ENCODE measurements at places on chromosomes 12 and 14.

DNA sequence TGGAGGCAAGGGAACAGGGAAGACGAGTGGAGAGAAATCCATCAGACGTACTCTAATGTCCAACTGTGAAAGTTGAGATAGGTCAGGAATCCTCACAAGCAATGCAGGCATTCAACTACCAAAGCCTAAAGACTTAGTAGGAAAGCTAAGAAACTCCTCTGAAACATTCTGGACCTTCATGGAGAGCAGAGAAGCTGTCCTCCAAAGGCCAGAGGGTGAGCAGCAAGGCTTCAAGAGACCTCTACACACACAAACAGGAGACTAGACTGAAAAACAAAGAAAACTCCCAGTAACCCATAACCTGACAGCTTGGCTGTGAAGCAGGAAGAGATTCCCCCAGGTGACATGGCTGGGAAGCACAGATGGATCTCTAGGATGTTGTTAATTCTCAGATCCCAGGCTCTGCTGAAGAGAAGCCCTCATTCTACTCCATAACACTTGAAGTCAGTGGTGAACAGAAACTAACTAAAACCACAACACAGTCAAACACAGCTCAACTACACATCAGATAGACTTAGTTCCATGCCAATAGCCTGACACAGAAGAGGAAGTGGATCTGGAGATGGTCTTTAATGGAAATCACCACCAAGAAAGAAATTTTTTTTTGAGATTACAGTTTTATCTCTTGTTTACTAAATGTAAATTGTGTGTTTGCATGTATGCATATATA lies 23.2 kb upstream of the LYZ start:
- no peak for DNase-seq
- no peaks in the 10 kb centered on the region for H3K27me3 ChIP-seq
- H3K27ac ChIP-seq, result no peak overlapping the region

- no peaks in the 10 kb centered on the region for H3K27me3 ChIP-seq
- H3K4me1 ChIP-seq, result no peaks in the 10 kb centered on the region
- peak; percentile 23 for DNase-seq
- no peak overlapping the region for H3K4me3 ChIP-seq
These were observed 28.2 kb downstream of the TTC7B start for GRCh38 chr14:90788031-90788430.

- H3K36me3 ChIP-seq, result no peaks in the 10 kb centered on the region
- no peaks in the 10 kb centered on the region for H3K27me3 ChIP-seq
- no peaks in the 10 kb centered on the region for H3K4me1 ChIP-seq
- no peak overlapping the region for H3K27ac ChIP-seq
- DNase-seq, result no peak
- H3K4me3 ChIP-seq, result no peak overlapping the region
These were observed 48.7 kb downstream of the DLK1 start for GRCh38 chr14:100775351-100775830.

GRCh38 chr12:91902860-91903683 lies 242.6 kb downstream of the BTG1 start:
- no peak for DNase-seq
- no peak overlapping the region for H3K27ac ChIP-seq
- H3K27me3 ChIP-seq, result no peaks in the 10 kb centered on the region

GRCh38 chr12:101982307-101982706 lies 79.5 kb downstream of the WASHC3 start:
- H3K36me3 ChIP-seq, result no peaks in the 10 kb centered on the region
- H3K27me3 ChIP-seq, result no peaks in the 10 kb centered on the region

DNA sequence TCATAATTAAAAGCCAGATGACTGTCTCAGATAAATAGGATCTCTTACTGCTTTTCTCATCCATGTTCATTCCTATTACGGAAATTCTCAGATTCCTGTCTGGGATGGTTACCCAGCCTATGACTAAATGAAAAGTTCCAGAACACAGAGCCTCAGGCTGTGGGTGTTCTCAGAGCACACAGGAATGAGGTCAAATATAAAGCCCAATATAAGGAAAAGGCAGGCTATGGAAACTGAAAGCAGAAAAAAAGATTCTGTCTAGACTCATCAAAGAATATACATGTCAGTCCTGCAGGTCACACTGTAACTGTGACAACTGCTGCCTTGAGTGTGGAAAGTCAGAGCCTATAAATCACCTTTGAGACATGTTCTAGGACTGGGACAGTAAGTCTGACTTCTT lies 64.3 kb downstream of the DCAF5 start:
- DNase-seq, result peak; percentile 47
- no peak overlapping the region for H3K27ac ChIP-seq
- no peaks in the 10 kb centered on the region for H3K4me1 ChIP-seq
- H3K36me3 ChIP-seq, result peaks cover 12% of the 10 kb centered on the region
- no peak overlapping the region for H3K4me3 ChIP-seq

- DNase-seq, result no peak
- no peak overlapping the region for H3K27ac ChIP-seq
- no peaks in the 10 kb centered on the region for H3K27me3 ChIP-seq
- no peaks in the 10 kb centered on the region for H3K4me1 ChIP-seq
- H3K36me3 ChIP-seq, result no peaks in the 10 kb centered on the region
These were observed 128.8 kb downstream of the ADGRD1 start for GRCh38 chr12:131082290-131083194.

GRCh38 chr14:68297876-68298468 lies 478.4 kb downstream of the RAD51B start:
- H3K4me3 ChIP-seq, result no peak overlapping the region
- DNase-seq, result no peak
- no peak overlapping the region for H3K27ac ChIP-seq
- peaks cover 6% of the 10 kb centered on the region for H3K4me1 ChIP-seq
- H3K27me3 ChIP-seq, result no peaks in the 10 kb centered on the region

GRCh38 chr12:66240096-66240820 lies 51.2 kb downstream of the IRAK3 start:
- DNase-seq, result no peak
- H3K4me3 ChIP-seq, result no peak overlapping the region
- no peak overlapping the region for H3K27ac ChIP-seq
- no peaks in the 10 kb centered on the region for H3K36me3 ChIP-seq
- H3K4me1 ChIP-seq, result no peaks in the 10 kb centered on the region

GRCh38 chr12:47828976-47829482 lies 9.3 kb upstream of the HDAC7 start:
- peak overlapping the region; percentile 72 for H3K27ac ChIP-seq
- H3K27me3 ChIP-seq, result no peaks in the 10 kb centered on the region
- H3K4me1 ChIP-seq, result peaks cover 11% of the 10 kb centered on the region
- DNase-seq, result peak; percentile 85
- no peak overlapping the region for H3K4me3 ChIP-seq
- no peaks in the 10 kb centered on the region for H3K36me3 ChIP-seq

DNA sequence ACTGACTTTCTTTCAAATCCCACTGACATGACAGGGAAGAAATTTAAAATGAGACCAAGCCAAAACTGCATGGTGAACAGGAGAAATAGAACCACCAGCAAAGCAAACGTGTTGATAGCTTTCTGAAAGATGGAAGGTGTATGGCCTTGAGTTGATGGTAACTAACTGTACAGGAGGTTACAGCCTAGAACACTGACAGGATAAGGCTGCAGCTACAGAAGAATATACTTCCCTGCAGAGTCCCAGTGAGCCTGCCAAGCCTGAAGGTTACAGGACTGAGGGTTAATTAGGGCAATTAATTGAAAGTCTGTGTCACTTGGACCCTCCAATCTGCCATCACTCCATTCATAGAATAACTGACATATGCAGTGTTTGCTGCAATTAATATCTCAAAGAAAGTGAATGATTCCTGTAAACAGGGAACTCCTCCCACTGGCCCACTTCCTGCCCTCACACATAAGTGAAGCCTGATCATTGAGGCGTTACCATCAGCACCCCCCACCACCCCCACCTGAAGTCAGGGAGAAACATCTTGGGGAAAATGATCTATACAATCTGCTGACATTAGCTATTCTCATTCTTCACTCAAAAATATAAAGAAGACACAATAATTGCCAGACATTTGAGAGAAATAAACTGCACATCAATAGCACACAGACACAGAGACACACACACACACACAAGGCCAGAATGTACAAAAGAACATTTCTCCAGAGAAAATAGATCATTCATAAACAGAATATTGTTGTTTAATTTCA lies 73.4 kb downstream of the GTF2A1 start:
- H3K36me3 ChIP-seq, result no peaks in the 10 kb centered on the region
- H3K27me3 ChIP-seq, result no peaks in the 10 kb centered on the region
- H3K4me3 ChIP-seq, result no peak overlapping the region
- H3K27ac ChIP-seq, result no peak overlapping the region

DNA sequence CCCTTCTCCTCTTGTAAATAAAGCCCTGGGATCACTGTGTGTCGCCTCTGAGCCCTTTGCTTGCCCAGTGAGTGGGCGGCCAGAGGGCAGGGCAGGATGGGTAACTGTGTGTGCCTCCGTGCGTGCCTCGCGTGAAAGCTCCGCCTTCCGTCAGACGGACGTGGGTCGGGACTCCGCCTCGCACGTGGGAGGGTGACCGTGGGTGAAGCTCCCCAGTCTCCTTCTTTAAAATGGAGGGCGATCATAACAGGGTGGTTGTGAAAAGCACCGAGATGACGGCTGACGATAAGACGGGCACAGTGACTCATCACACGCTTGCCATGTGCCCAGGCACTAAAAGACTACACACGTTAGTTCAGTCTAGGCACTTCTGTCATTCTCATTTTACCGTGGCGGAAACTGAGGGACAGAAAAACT lies 9.2 kb downstream of the PHB2 start:
- no peak overlapping the region for H3K4me3 ChIP-seq
- peaks cover 5% of the 10 kb centered on the region for H3K36me3 ChIP-seq
- H3K4me1 ChIP-seq, result peaks cover 2% of the 10 kb centered on the region
- peak overlapping the region; percentile 98 for H3K27ac ChIP-seq

- no peak overlapping the region for H3K4me3 ChIP-seq
- H3K4me1 ChIP-seq, result peaks cover 4% of the 10 kb centered on the region
- H3K27me3 ChIP-seq, result no peaks in the 10 kb centered on the region
- DNase-seq, result no peak
- H3K36me3 ChIP-seq, result no peaks in the 10 kb centered on the region
These were observed 18.5 kb downstream of the GAS2L3 start for GRCh38 chr12:100591979-100592378.

DNA sequence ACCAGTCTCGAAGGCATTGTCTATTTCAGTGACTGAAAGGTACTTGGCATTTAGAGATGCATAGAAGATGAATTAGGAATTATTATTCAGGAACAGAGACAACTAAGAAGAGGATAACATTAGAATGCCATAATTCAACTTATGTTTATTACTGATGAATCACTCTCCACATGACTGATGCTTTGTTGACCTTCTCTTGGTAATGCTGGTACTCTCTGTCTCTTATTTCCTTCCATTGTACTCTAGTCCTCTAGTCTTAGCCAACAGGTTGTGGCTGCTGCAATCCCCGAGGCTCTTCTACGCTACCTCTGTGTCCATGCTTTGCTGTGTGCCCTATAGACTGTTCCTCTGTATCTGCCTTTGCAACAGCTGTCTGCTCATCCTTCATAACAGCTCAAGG lies 652.9 kb downstream of the NRXN3 start:
- no peaks in the 10 kb centered on the region for H3K4me1 ChIP-seq
- no peak for DNase-seq
- no peak overlapping the region for H3K27ac ChIP-seq
- H3K27me3 ChIP-seq, result no peaks in the 10 kb centered on the region

DNA sequence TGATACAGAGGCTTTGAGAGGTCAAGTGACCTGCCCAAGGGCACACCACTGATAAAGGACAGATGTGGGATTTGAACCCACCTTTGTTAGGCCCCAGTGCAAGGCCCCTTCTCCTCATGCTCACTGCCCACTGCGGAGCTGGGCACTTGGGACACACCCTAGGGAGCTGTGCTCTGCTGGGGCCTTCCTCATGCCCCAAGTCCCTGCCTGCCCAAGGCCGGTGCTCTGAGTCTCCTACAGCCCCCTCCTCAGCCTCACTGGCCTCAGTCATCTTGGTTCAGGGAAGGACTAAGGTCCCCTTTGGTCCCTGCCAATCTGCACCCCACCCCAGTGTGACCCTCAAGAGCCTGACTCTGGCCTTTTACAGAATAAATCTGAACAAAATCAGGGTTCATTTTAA lies 7.9 kb upstream of the OAS3 start:
- no peak overlapping the region for H3K27ac ChIP-seq
- no peaks in the 10 kb centered on the region for H3K4me1 ChIP-seq
- no peaks in the 10 kb centered on the region for H3K27me3 ChIP-seq
- H3K36me3 ChIP-seq, result no peaks in the 10 kb centered on the region

DNA sequence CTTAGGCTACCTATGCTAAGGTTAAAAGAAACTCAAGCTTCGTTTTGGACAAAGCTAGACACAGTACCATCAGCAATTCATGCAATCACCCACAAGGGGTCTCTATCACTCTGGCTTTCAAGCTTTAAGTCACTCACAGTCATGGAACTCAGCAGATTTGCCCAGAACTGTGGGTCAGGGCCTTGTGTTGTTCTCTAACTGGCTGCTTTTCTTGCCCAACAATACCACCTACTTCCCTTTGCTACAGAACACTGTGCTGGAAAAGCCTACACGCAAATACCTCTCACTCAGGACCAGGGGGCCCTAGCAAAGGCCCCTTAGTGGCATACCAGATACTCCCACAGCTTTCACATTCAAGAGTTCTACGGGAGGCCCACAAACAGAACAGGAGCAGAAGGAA lies 9.1 kb downstream of the NEMP1 start:
- peaks cover 4% of the 10 kb centered on the region for H3K36me3 ChIP-seq
- peaks cover 3% of the 10 kb centered on the region for H3K4me1 ChIP-seq
- no peak overlapping the region for H3K4me3 ChIP-seq
- no peaks in the 10 kb centered on the region for H3K27me3 ChIP-seq
- peak overlapping the region; percentile 52 for H3K27ac ChIP-seq

DNA sequence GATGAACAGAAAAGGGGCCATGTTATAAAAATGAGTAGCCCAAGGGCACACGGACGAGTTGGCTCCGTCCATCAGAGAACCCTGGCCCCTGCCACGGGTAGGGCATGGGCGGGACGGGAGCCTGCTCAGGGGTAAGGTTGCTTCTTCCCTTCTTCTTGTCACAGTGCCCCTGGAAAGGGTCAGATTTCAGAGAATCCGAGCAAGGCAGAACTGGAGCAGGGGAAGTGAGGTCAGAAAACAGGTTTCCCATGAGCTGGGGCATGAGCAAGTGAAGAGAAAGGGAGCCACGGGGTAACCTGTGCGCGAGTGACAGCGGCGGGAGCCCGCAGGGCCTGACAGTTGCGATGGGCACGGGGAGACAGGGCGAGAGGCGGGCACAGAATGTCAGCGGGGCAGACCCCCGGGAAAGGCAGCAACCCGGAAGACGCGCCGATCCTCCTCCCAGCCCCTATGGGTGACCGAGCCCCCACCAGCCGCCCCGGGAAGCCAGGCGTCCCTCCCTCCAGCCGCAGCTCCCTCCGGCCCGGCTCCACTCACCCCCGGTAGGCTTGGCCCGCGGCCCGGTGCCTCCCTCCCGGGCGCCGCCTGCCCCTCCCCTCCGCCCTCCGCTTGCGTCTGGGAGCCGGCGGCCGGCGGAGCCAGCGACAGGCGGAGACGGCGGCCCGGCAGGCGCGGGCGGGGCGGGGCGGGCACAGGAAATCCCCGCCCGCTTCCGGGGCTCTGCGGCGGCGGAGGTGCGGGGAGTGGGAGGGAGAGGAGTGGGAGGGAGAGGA lies at the start of gene ZNF641:
TSS of gene ZNF641 (minus strand) at position 671 of the 773 bp plus-strand sequence. CDS start 2,829 bp downstream, outside the sequence.
- peaks cover 20% of the 10 kb centered on the region for H3K36me3 ChIP-seq
- no peaks in the 10 kb centered on the region for H3K4me1 ChIP-seq

DNA sequence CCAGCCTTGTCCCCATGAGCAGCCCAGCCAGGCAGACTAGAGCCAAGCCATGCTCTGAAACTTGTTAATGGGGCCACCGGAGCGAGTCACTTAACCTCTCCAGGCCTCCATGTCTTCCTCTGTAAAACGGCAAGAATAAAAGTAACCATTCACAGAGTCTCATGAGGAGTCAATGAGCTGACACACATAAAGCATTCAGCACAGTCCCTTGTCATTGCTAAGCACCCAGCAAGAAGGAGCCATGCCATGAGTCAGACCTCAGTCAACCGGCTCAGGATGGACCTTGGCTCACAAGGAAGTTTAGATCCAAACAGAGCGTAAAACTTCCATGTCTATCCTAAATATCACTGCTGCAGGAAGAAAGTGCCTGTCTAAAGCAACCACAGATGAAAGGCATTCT lies 10.6 kb downstream of the FICD start:
- no peak overlapping the region for H3K4me3 ChIP-seq
- no peaks in the 10 kb centered on the region for H3K4me1 ChIP-seq
- DNase-seq, result no peak
- no peak overlapping the region for H3K27ac ChIP-seq
